ENCODE measurements at places on chromosomes 16 and 17. TPM values are rescaled to one million over a fixed set of nuclear protein-coding genes. Genes with fewer than 3 reads are reported as not detected.

TAT gene
- total RNA-seq: not detected

TEKT5 gene
- total RNA-seq: 0.27 TPM

CHST6 gene
- not detected for total RNA-seq

DNA sequence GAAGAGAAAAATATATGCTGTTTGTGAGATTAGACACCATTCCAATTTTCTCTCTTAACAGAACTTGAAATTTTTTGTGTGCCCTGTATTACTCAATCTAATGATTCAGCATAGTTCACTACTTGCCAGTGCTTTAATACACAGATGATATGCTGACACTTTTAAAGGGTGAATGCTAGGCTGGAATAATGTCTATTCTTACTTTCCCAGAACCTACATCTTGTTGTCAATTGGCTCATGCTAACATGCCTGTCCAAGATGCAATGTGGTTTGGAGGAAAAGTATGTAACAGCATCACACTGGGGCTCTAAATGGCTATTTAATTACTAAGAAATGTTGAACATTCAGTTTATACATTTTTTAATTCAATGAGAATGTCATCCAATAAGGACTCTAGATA lies 7.6 kb upstream of the MAP2K6 start:
- no peak for DNase-seq
